Activated CD4-positive, CD25-positive, alpha-beta regulatory T cell treated with anti-CD3 and anti-CD28 coated beads, Interleukin-2, amount 50 U/mL, for 72 hours (primary cell): ENCODE measurements at places on chromosomes 6 and 20.

GRCh38 chr6:27031302-27031701, 216.2 kb upstream of the PRSS16 start:
- no peak for DNase-seq

GRCh38 chr6:70045413-70045812, 179.1 kb downstream of the COL19A1 start:
- DNase-seq, result no peak

DNA sequence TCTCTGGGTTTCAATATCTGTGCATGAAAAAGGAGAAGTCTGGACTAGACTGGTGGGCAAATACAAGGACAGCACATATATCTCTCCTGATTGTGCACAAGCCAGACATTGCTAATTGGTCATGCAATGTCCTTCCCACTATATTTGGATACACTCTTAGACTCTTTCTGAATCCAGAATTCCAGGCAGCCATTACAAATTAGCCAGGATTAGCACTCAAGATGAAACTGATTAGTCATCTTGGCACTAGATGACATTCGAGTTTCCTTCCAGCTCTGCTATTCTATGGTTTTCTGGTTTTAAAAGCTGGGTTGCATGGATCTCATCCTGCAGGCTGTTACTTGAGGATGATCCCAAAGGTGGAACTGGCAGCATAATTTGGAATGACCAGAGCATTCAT, 73.2 kb downstream of the SCP2D1 start:
- DNase-seq, result no peak

DNA sequence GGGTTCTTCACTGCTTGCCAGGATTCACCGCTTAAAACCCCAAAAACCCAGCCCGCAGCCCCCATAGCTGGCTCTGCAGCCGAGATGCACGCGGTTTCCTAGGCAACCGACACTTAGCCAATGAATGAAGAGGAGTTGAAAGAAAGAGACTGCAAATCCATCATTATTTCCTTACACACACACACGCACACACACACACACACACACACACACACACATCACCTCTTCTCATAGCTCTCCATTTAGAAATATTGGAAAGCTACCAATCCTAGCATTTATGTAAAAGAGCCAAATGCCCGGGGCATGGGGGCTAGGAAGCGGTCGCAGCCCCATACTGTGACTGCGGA, 3.4 kb upstream of the TUBB2B start:
- no peak for DNase-seq

GRCh38 chr20:37866051-37866450, 36.9 kb upstream of the VSTM2L start:
- no peak for DNase-seq

DNA sequence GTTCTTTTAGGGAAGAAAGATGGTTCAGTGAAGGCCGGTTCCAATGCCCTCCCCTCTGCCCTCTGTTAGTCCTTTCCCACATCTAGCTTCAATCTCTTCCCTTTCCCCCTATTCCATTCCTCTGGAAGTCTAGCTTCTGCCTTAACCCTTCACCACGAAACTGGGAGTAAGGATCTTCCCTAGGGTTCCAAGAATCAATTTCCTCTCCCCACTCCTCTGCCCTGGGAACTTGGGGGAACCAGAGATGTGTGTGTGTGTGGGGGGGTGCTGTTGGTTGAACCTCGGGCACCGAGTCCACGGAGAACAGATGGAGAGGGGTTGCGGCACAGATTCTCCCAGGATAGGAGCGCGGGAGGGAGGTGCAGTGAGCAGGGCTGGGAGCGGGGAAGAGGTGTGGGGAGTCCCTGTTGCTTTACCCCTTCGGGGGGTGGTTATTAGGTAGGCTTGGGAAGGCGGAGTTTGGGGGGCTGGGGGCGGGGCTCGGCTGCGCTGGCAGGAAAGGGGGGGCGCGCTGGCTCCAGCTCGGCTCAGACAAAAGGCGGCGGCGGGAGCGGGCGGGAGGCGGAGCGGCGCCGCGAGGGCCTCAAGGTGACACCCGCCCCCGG, at the start of gene TMEM151B:
Gene TMEM151B (plus strand): TSS at position 530 of the 605 bp plus-strand sequence. CDS start 293 bp downstream, outside the sequence.
- no peak for DNase-seq

- DNase-seq, result no peak
These were observed 212.2 kb downstream of the UST start for GRCh38 chr6:148959008-148959407.

GRCh38 chr20:11716239-11716944, 201.3 kb upstream of the BTBD3 start:
- DNase-seq, result no peak

GRCh38 chr20:44067650-44068081, 119.3 kb downstream of the JPH2 start:
- no peak for DNase-seq

GRCh38 chr20:64086801-64087200, 2.6 kb upstream of the LKAAEAR1 start:
- DNase-seq, result no peak

- DNase-seq, result no peak
These were observed 127.2 kb downstream of the PLCB4 start for GRCh38 chr20:9196110-9196509.

DNA sequence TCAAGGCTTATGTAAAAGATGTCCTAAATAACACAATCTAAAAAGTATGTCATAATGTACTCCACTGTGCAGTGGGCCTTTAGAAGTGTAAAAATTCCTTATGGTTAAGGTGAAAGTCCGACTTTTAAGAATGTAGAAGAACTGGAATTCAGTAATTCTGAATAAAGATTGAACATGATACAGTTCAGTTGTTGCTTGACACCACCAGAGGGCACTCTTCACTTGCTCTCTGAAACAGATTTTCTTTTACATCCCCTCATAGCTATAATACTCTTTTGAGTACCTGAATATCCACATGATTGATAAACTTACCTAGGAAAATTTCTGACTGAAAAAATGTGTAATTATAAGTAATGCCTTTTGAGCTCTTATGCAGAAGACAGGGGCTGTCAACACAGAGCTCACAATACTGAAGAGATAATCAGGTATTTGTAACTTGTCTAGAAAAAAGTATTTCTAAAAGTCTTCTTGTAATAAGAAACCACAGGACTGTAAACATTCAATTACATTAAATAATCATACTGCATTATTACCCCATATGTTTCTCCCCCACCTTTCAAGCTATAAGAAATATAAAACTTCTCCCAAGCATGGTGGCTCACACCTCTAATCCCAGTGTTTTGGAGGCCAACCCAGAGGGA, 92.1 kb downstream of the POPDC3 start:
- DNase-seq, result no peak

- no peak for DNase-seq
These were observed 258.5 kb downstream of the EYA4 start for GRCh38 chr6:133499662-133500061.
